ENCODE measurements at places on chromosomes 5 and 9. TPM values are rescaled to one million over a fixed set of nuclear protein-coding genes. Genes with fewer than 3 reads are reported as not detected.

DNA sequence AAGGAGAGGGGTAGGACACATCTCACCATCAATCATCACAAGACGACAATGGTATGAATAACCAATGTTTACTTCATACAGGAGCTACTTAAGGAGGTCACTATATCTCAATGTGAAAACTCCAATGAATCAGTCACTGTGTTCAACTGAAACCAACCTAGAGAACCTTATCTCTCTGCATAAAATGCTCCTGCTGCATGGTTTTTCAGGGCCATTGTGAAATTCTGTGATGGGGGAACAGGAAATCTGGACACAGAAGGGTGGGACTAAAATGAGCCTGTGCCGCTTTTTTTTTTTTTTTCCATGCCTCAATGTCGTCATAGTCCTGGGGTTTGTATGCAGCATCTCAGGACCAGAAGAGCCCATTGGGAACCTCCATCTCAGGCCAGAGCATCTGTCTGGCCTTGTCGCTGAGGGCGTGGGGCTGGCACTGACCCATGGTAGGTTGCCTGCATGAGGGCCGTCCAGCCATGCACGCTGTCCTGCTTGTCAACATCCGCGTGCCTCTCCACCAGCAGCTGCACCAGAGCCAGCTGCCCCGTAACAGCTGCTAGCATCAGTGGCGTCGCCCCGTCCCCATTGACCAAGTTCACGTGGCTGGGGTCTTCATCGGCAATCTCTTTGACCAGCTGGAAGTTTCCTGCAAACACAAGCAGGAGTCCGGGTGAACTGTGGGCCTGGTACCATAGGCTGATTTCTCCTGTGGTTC lies 12.7 kb downstream of the ANKS6 start:
- H3K27ac ChIP-seq = no peak overlapping the region
- no peak overlapping the region for H3K4me3 ChIP-seq
- H3K4me1 ChIP-seq = no peaks in the 10 kb centered on the region
- H3K36me3 ChIP-seq = no peaks in the 10 kb centered on the region

GRCh38 chr5:8396246-8396645 lies 527.3 kb downstream of the MTRR start:
- H3K4me3 ChIP-seq = no peak overlapping the region
- H3K4me1 ChIP-seq = no peaks in the 10 kb centered on the region
- no peak overlapping the region for H3K27ac ChIP-seq

The SLC36A2 gene
- not detected for total RNA-seq

GRCh38 chr9:19074836-19075235 lies 25.6 kb downstream of the RRAGA start:
- no peak overlapping the region for H3K4me3 ChIP-seq
- DNase-seq = no peak
- no peaks in the 10 kb centered on the region for H3K4me1 ChIP-seq
- H3K27me3 ChIP-seq = no peaks in the 10 kb centered on the region
- H3K36me3 ChIP-seq = no peaks in the 10 kb centered on the region

- DNase-seq = no peak
- H3K27ac ChIP-seq = no peak overlapping the region
- H3K27me3 ChIP-seq = no peaks in the 10 kb centered on the region
- H3K36me3 ChIP-seq = no peaks in the 10 kb centered on the region
- no peak overlapping the region for H3K4me3 ChIP-seq
- peaks cover 4% of the 10 kb centered on the region for H3K4me1 ChIP-seq
These were observed 51.7 kb downstream of the ERGIC1 start for GRCh38 chr5:172885597-172886340.
